ENCODE measurements at places on chromosomes 16 and 17.

GRCh38 chr16:53372992-53373871 lies 61.0 kb upstream of the RBL2 start:
- peak; percentile 78 for DNase-seq

DNA sequence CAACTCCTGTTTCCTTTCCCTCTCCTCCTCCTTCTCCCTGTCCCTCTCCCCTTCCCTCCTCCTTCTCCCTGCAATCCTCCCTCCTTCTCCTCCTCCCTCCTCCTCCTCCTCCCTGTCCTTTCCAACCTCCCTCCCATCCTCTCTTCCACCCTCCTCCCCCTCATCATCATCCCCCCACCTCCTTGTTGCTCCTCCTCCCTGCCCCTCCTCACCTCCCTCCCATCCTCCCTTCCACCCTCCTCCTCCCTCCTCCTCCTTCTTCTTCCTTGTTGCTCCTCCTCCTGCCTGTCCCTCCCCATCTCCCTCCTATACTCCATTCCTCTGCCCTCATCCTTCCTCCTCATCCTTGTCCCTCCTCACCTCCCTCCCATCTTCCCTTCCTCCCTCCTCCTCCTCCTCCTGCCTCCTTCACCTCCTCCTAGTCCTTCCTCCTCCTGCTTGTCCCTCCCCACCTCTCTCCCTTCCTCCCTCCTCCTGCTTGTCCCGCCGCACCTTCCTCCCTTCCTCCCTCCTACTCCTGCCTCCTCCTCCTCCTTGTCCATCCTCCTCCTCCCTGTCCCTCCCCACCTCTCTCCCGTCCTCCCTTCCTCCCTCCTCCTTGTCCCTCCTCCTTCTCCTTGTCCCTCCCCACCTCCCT lies 222.5 kb downstream of the IRF8 start:
- no peak for DNase-seq

DNA sequence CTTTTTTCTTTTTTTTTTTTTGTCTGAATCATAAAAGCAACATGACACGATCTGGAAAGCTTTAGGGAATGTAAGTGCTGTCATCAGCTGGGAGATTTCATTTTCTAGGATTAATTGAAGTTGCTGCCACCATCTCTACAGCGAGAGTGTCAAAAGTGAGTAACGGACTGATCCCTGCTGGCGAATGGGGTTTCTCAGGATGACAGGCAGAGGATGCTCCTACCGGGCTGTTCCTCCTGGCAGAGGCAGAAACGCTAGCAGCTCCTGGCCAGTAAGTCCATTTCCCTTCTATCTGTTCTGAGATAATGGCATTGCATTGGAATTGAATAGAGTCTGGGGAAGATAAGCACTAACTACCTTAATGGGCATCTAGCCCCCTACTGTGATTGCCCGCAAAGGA lies 80.5 kb upstream of the KIFC3 start:
- DNase-seq, result no peak

DNA sequence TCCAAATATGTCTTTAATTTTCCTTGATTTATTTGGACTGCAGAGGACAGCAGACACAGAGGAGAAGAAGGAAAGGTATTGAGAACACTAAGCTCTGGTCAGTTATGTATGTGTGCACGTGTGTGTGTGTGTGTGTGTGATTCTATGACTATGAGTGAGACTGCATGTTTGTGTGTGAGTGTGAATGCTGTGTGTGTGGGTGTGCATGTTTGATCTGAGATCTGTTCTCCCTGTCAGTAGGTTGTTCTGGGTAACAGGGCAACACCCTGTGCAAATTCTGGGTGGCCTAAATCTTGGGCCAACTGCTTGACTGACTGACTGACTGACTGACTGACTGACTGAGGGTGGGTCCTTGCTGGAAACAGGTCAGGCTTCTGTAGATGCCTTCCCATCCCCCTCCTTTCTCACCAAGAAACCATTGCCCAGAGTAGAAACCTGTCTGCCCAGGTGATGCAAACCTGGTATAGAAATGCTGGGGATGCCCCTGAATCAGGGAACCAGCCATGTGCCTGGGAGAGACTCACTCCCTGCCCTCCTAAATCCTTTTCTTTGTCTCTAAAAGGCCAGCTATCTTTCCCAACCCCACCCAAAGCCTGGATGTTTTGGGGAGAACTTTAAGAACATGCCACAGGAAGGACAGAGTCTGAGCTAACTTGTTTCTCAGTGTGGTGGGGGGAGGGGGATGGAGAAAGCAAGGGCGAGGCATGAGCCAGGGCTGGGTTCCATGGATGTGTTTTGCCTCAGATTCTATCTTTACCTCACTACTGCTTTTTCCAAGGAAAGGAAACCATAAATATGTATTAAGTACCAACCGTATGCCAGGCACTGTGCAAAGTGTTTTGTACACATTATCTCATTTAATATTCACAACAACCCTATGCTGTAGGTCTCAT lies 4.5 kb upstream of the NR1D1 start:
- DNase-seq, result no peak

GRCh38 chr16:28218109-28218508 lies 6.3 kb upstream of the XPO6 start:
- peak; percentile 75 for DNase-seq

- no peak for DNase-seq
Measured at GRCh38 chr17:81093619-81094508, 58.9 kb downstream of the BAIAP2 start.

Measured in CD4-positive, alpha-beta T cell treated with Interferon alpha-2 for 1 hour (primary cell).